ENCODE measurements at places on chromosomes 5 and 9.

DNA sequence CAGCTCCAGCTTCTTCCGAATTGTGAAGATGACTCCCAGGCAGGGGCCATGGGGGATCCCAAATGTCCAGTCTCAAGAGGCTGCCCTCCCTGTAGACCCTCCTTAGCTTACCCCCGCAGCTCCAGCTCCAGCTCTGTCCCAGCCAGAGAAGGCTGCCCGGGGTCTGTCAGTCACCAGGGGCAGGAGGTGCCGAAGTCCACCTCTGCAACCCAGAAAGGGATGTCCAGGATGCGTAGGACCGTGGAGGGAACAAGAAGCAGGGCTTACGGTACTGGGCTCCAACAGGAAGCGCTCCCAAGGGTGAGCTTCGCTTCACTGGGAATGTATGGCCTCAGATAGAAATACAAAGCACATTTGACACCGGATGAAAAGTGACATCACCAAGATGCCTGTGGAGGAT lies 6.0 kb downstream of the IPPK start:
- no peak for DNase-seq

DNA sequence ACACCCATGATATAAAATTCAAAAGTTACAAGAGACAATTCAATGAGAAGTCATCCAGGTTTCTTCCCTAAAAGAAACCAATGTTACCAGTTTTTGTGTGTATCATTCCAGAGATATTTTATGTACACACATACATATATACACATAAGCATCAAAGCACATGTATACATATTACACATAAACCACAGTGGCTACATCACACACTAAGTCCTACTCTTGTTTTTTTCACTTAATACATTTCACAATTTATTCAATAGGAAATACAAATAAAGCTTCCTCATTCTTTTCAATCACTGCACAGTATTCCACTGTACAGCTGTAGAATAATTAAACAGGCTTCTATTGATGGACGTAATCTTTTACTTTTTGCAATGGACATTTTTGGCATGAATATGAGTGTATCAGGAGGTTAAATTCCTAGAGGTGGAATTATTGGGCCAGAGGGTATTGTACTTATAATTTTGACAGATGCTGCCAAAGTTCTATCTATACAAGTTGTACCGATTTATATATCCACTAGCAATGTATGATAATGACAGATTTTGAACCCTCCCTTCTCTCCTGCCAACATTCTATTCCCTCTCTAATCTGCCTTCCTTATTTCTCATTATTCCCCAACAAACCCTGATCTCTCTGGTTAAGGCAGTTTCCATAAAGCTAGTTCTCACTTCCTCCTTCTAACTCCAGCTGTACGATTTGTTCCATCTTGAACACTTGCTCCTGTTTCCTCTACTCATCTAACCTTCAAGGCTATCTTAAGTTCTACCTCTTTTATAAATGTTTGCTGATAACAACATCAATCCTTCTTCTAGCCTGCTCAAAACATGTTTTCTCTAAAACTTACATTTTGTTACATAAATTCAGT lies 35.2 kb downstream of the MRPS27 start:
- DNase-seq, result no peak

DNA sequence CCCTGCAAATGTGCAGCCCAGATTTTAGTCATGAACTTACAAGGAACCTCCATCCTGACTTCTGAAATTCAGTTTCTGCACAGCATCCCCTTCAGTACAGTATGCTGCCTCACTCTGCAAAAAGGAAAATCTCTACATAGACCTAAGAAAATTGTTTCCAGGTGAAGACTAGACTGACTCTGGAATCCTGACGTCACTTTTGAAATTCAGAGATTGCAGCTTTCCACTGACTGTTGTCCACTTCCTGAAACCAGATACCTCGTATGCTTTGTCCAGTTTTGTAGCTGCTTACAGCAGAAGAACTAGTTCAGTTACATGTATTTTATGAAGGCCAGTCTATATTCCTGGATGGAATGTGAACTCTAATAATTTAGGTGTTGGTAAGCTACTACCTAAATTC lies 629.3 kb upstream of the ST8SIA4 start:
- no peak for DNase-seq

DNA sequence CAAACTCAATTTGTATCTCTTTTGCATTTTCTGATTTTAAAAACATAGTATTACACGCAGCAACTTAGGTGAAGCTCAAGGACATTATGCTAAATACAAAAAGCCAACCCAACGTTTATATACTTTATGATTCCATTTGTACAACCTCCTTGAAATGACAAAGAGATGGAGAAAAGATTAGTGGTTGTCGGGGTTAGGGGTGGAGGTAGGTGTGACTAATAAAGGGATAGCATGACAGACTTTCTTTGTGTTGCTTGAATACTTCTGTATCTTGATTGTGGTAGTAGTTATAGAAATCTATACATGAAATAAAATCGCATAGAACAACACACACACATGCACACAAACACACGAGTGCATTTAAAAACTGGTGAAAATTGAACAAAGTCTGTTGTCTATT lies 42.5 kb upstream of the EFNA5 start:
- DNase-seq, result no peak

DNA sequence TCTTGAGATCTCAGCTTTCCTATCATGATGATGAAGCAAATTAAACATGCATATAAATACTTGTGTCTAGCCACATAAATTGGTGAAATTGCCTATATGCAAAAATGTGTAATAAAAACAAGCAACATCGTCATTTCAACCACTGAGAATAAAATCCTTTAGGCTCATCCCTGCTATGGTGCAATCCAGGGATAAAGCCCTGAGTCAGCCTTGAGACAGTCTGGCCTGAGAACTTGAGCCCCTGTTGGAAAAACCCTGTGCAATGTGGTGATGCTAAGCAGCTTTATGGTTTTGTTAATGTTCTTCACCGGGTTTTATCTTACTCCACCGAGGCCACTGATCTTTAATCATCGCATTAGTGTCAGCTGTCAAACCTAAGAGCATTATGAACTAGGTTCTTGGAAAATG lies 170.5 kb downstream of the DCP2 start:
- DNase-seq, result peak; percentile 79

DNA sequence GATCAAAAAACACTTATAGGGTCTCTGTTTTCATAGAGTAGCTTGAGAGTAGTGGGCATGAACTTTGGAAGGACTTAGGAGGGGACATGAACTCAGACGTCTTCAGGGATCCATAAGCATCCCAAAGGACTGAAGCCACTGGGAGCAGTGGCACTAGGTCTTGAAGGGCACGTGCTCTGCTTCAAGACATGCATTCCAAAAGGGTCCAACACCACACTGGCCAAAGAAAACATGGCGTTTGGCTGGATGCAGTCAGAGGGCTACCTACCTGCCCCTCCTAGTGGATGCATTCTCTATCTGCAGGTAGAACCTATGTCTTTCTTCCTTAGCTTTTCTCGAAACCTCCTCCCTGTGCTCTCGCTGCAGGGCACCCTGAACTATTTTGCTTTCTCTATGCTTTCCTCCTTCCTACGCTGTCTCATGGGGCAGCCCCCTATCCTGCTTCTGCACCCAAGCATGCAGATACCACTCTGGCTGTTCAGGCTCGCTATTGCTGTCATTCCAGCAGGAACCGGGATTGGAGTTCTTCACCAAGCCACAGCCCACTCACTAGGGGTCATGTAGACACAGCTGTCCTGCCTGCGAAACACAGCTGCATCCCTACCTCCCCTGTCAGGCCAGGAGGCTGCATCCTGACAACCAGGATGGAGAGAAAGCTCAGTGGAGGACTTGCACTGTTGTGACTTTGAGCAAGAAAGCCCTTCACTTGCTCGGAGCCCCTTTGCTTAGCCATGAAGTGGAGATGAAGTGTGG lies 11.9 kb downstream of the FAM240B start:
- DNase-seq, result peak; percentile 50

DNA sequence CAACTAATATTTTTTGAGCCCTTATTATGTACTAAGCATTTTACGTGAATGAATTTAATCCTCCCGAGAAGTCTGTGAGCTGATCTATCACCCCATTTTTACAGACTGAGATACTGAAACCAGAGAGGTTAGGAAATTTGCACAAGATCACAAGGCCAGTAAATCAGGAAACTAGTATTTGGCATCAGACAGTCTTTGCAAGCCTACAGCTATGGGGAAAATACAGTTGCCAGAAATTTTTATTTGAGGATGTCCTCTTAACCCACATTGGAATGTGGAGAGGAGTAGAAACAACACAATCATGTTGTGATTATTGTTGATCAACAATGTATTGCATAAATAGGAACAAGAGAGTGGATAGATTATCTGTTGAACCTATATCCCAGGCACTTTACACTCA lies 2.3 kb upstream of the SLC46A2 start:
- DNase-seq, result no peak

DNA sequence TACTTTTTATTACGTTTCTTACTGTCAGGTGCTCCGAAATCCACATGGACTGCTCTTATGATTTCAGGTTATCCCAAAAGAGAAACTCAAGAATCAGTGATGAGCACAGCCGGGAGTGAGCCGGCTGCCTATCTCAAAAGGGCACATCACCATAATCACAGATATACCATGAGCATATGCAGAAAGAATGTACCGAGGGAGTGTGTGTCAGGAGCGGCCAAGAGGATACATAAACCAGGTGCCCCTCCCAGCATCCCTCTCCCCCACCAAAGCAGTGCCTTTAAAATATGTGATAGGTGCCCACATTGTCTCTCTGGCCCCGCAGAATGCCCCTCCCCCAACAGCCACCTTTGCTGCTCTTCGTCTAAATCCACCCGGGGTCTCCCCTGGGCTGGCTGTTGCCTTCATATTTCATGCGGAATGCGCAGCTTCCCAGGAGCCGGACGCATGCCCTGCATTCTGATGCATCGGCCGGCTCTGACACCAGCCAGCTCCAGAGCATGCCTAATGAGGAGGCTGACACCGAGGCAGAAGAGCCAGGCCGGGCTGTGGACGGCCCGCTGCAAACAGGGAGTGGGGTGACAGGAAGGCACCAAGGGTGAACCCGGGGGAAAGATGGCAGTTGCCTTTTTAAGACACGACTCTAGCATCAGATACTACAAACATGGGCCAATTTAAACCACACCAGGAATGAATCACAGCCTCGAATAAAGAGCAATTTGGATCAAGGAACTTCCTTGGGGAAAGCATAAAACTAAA lies 652.3 kb downstream of the BNC2 start:
- DNase-seq, result no peak

DNA sequence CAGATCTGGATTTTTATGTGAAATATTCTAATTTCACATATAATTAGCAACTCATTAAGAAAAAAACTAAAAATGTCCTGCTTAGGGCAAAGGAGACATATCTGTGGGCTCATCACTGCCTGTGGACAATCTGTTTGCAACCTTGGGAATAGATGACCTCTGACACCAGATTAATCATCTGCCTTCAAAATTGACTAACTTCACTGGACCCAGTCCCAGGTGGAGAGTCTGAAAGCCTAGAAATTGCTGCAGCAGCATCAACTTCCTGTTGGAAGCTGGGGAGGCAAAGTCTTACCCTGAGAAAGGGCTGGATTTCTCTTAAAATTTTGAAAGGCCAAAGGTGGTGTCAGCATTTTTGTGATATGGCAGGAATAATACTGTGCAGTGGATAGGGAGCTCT lies 76.3 kb upstream of the TNC start:
- no peak for DNase-seq

GRCh38 chr5:149561848-149562247 lies 10.6 kb upstream of the CSNK1A1 start:
- no peak for DNase-seq

- no peak for DNase-seq
Observed at GRCh38 chr5:58369513-58370190, 90.2 kb downstream of the PLK2 start.

DNA sequence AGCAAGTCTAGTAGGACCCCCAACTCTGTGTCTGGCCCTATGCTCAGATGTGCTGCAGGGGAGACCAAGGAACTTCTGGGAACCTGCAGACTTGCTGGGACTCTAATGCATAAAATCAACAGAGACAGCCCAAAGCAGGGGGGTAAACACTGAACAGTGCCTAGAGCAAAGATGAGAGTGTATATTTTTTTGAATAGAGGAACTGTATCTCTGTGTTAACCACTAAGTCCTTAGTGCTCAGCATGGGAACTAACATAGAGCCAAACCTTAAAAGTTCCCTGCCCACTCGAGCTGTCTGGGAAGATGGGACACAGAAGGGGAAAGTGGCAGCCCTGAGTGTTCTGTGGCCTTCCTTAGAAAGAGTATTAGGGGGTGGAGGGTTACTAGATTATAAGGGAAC lies 51.9 kb downstream of the C5orf15 start:
- no peak for DNase-seq

GRCh38 chr5:6389397-6389796 lies 11.1 kb upstream of the MED10 start:
- no peak for DNase-seq

GRCh38 chr9:119844431-119844830 lies 475.2 kb upstream of the BRINP1 start:
- no peak for DNase-seq

GRCh38 chr5:139708877-139709581 lies 60.9 kb downstream of the CXXC5 start:
- peak; percentile 92 for DNase-seq

DNA sequence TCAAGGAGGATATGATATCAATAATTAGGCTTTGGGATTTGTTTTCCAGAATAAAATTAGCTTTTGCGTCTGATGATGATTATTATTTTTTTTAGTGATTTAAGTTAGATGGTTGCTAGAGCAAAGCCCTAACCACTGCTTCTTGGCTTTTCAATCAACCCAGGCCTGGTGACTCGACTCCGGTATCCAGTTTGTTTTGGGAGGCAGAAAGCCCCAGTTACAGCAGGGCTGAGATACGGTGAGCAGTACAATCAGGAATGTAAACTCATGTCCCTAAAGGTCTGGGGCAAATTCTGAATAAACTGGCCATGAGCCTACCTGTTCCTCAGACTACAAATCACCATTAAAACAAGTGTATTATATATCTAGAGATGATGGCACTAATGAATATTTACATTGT lies 24.4 kb upstream of the CYFIP2 start:
- no peak for DNase-seq

- no peak for DNase-seq
Observed at GRCh38 chr9:14331120-14331519, 17.2 kb upstream of the NFIB start.

GRCh38 chr5:40486437-40487275 lies 193.1 kb upstream of the PTGER4 start:
- no peak for DNase-seq

DNA sequence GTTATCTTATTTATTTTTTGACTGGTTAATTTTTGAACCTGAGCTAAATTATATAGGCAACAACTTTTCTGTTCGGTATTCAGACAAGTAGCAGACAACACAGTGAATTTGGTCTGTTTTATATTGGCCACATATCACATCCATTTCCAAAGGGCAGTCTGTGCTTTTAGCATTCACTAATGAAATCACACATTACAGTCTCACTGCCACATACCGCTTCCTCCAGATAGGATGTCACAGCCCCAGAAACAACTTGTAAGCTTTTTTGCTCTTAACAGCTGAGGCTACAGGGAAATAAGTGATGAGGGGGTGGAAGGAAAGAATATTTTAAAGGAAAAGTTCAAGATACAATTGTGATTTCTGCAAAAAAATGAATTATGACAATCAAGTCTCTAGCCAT lies 140.6 kb downstream of the PLCXD3 start:
- no peak for DNase-seq

- DNase-seq, result peak; percentile 37
Observed at GRCh38 chr9:14315875-14316601, 2.1 kb upstream of the NFIB start.

Measured in SK-N-DZ (cell line).